Activated CD4-positive, alpha-beta T cell treated with anti-CD3 and anti-CD28 coated beads for 1 hour (primary cell): ENCODE measurements at places on chromosomes 4 and X.

- no peak for DNase-seq
Measured at GRCh38 chrX:47264483-47265173, 31.8 kb downstream of the USP11 start.

- DNase-seq: no peak
Measured at GRCh38 chrX:23792861-23793553, 10.0 kb downstream of the SAT1 start.

GRCh38 chr4:6074758-6075157 lies 56.5 kb upstream of the C4orf50 start:
- DNase-seq: no peak

- DNase-seq: no peak
Measured at GRCh38 chrX:46324166-46324565, 221.1 kb downstream of the ZNF674 start.

DNA sequence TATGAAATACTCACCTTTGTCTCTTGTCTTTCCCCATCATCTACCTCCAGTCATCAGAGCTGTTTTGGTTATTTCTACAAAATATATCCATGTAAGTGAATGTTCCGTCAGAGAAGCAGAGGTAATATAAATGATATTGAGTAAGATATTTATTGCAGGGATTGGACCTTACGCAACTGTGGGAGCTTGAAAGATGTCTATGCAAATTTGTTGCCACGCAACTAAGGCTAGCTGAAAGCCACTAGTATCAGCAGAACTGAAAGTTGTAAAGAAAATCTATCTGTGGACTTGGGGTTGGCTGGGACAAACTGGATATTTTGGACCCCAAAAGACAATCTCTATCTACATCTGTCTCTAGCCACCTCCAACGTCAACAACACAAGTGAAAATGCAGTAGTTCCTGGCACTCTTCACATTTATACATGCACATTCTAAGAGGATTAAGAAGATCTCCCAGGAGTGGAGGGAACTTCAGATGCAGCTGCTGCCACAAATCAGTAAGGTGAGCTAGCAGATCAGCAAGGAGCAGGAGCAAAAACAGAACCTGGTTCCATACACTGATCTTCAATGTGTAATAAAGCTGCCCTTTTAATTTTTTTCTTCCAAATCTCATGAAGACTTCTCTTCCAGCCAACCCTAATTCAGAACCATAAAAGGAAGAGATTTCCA lies 8.5 kb upstream of the CCSER1 start:
- DNase-seq: no peak
